Parietal lobe (tissue), 2 donors: ENCODE measurements at places on chromosomes 7 and 10. TPM values are rescaled to one million over a fixed set of nuclear protein-coding genes. Genes with fewer than 3 reads are reported as not detected.

Gene HTRA1
- total RNA-seq = 50.1 TPM

Gene INPP5A
- 29.7 TPM for total RNA-seq

Gene HMX3
- total RNA-seq = not detected

Gene RAMP3
- total RNA-seq = 8.1 TPM

Gene FZD8
- total RNA-seq = 17.5 TPM

Gene CLCN1
- total RNA-seq = not detected
